ENCODE measurements at places on chromosomes 4 and X.

GRCh38 chr4:182809417-182810102 is 107.6 kb downstream of the DCTD start:
- DNase-seq, result no peak

- DNase-seq, result no peak
Observed at GRCh38 chrX:56368962-56369361, 136.8 kb downstream of the KLF8 start.

DNA sequence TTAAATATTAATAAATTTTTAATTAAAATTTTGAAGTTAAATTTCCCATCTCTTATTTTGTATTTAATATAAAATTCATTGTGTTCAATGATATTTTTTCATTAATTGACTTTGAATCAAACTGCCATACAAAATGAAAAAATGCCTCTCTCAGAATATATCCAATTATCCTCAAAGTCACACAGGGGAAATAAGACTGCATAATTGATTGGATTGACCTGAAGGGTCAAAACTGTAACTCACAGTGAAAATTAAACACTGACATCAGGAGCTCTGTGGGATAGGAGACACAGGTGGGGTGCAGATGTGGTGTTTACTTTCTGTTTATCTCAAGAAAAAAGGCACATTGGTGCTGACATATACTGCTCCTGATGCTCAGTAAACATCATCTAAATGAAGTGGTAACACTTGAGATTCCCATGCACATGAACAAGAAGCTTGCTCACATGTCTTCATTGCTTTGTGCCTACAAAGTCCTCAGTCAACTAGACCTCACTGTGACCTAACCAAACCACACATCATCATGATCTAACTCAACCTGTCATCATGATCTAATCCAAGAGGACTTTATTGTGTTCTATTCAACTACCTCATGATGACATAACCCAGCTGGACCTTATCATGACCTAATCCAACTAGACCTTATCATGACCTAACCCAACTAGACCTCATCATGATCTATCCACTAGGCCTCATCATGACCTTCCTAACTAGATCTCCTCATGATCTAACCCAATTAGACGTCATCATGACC is 83.7 kb downstream of the DHRSX start:
- no peak for DNase-seq

DNA sequence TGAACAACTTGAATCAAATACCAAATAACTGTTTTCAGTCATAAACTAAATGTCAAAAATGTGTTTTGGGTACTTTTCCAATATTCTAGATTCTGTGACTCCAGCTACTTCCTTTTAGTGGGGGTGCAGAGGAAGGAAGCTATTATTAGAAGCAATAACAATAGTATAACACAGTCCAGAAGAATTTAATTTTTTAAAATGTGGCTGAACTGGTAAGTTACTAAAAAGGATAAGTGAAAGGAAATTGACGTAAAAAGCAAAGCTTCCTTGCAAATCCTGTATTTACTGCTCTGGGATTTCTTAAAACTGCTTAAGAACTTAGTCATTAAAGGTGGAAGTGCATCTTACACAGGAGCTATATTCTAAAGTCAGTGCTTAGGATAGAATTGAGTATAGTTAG is 53.2 kb downstream of the MOSPD2 start:
- no peak for DNase-seq

DNA sequence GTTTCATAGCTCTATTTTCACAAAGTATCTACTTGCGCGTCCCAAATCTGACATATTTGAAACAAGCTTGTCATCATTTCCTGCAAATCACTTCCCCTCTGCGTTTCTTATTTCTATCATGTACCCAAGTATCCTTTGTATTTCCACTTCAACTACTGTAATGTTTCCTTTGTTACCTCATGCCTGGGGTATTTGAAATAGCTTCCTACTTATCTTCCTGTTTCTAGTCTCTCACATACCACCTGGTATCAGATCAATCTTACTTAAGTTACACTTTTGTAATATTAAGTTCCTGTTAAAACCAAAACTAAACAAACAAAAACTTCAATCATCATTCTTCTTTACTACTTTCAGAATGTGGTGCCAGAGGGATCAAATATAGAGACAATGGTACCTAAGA is 93.6 kb upstream of the SMAD1 start:
- DNase-seq, result no peak

DNA sequence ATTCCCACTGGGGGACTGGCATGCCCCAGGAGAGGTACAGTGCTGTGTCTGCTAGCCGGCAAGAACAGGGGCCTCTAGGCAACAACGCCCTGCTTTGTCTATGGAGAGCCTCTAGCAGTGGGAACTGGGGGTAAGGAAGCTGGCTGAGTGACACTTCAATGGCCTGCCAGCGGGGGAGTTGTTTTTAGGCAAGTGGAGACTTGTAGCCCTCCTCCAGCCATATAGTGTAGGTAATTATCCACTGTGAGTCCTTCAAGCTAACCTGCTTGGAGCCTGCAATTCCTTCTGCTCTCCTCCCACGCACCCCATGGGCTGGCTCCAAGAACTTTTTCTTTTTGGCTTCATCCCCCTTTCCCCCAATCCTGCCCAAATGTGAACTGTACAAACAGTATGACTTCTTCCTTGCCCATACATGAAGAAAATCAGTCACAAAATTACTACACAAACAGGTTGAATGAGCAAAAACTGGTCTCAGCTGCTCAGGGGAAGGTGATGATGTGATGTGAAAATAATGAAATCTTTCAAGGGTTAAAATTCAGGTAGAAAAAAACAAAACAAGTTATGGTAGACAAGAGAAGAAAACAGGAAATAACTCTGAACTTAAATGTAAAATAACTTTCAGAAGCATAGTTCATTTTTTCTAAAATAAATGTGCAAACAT is 33.1 kb downstream of the LEF1 start:
- no peak for DNase-seq

- DNase-seq, result no peak
Observed at GRCh38 chrX:39251995-39252394, 450.7 kb downstream of the MID1IP1 start.

GRCh38 chr4:30716681-30717207 is 3.4 kb upstream of the PCDH7 start:
- DNase-seq, result no peak

DNA sequence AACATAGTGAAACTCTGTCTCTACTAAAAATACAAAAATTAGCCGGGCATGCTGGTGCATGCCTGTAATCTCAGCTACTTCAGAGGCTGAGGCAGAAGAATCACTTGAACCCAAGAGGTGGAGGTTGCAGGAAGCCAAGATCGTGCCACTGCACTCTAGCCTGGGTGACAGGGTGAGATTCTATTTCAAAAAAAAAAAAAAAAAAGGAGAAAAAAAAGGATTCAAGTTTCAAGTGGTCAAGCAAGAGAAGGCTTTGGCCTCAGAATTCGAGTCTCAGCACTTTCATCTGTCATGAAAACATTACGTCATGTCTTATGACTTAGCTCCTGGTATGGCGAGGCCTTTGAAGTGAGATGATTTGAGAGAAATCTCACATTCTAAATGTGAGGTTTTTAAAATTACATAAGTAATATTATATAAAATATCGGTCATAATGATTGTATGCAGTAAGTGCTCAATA is 21.2 kb upstream of the DHRSX start:
- no peak for DNase-seq

DNA sequence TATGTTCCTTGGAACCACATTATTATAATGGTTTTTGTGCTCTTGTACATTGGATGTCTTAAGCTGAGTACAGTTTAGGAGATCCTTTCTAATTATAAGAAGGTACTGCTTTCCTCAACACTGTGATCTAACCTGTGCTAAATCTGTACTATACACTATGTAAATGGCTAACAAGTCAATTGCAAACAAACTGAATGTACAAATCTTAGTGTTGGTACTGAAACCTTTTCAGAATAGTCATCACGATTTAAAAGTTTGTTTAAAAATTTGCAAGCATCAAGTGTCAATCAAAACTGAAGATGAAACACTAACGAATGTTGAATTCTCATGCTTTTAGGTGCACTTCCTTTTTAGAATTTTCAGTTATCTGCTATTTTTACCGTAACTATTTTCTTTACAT is 2090.4 kb upstream of the TENM3 start:
- no peak for DNase-seq

DNA sequence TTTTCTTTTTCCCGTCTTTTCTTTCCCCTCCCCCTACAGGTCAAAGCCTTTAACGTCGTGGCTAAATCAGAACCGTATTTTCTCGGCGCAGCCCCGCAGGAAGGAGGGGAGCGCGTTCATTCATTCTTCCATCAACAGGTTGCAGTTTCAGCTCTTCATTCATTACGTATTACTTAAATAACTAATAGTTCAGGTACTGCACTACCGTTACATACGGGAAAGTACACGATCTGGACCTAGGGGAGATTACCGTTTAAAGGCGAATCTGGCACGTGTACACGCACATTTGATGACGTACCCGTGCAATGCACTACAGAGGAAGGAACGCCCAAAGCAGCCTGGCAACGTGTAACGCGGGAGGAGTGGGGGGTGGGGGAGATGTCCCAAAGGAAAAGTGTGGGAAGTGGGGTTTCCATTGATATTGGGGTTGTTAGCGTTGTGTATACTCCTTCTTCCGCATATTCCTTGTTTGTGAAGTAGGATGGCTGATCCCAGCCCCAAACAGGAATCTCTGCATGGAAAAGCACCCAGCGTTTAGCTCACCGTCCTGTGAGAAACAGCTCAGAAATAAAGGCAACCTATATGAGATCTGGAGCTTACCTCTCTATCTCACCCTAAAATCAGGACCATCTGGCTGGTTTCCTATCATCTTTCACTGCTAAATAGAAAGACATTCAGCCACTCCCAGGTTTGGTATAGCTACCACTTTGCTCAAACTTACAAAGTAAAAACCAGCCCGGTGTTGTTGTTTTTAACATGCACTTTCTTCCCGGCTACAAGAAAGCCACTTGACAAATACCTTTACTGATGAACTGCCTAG is 585 bp upstream of the SEC24D start:
- DNase-seq, result no peak

DNA sequence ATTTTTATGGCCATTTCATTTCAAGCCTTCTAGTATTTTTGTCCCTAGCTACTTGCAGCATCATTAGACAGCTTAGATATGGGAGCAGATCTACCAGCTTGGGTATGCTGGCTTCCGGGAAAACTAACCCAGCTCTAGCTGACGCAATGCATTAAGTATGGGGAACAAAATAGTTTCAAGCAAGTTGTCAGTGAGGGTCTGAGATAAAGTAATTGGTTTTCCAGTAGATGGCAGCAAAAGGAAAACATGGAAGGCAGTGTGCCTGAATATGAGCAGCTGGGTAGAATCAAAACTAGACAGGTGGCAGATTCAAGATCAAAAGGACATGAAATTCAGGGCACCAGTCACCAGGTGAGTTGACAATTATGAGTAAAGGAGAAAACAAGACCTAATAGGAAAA is 340.9 kb upstream of the CTSO start:
- no peak for DNase-seq
